HTR-8/SVneo (cell line): ENCODE measurements at places on chromosomes 11 and 22.
A peak's percentile ranks its signal among the peaks of the same experiment; 100 is the strongest.

DNA sequence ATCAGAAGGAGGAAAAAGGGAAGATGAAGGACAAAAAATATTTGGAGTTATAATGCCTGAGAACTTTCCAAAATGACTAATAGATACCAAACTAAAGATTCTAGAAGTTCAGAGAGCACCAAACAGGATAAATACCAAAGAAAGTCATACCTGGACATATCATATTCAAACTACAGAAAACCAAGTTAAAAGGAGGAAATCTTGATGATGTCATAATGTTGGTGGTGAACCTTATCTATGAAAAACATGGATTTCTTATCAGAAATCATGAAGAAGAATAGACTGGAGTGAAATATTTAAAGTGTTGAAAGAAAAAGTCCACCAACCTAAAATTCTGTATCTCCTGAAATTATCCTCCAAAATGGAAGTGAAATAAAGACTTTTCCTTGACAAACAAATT, 389.2 kb downstream of the JRKL start:
- DNase-seq = no peak

- DNase-seq = no peak
Observed at GRCh38 chr11:131666617-131667016, 296.2 kb downstream of the NTM start.

- no peak for DNase-seq
Observed at GRCh38 chr11:57287884-57288283, 36.9 kb downstream of the TNKS1BP1 start.

DNA sequence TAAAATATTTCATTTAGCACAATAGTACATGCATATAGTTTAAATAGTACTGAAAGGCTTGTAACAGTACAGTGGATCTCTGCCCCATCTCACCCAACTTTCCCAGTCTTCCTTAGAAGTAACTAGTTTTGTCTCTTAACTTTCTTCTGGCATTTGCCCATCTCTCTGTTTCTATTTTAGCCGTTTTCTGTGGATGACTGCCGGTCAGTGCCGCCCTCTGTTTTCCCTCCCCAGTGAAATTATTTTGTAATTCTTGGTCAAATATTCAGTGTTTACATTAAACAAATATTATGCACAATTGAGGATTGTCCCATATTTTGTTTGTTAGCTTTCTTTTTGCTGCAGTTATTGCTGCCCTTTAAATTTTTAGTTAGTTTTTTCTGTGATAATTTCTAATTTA, 8.3 kb downstream of the PDHX start:
- DNase-seq = no peak

GRCh38 chr11:6667733-6668374, 12.2 kb upstream of the DCHS1 start:
- no peak for DNase-seq

GRCh38 chr11:16440136-16440535, 83.8 kb upstream of the SOX6 start:
- no peak for DNase-seq

DNA sequence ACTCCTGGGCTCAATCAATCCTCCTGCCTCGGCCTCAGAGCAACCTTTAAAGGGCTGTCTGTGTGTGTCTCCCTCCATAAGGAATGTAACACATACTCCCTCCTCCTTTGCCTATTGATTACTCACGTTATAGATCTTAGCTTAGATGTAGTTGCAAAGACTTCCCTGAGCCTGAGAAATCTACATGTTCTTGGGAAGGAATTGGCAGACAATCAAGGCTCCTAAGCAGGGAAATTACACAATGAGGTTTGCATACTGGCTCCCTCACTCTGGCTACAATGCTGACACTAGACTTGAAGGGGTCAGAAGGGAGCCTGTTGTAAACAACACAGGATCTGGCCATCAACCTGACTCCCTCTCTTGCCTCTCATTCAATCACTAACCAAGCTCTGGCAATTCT, 5.2 kb upstream of the OLFML1 start:
- DNase-seq = no peak

GRCh38 chr11:65547446-65548125, 10.6 kb downstream of the LTBP3 start:
- no peak for DNase-seq

DNA sequence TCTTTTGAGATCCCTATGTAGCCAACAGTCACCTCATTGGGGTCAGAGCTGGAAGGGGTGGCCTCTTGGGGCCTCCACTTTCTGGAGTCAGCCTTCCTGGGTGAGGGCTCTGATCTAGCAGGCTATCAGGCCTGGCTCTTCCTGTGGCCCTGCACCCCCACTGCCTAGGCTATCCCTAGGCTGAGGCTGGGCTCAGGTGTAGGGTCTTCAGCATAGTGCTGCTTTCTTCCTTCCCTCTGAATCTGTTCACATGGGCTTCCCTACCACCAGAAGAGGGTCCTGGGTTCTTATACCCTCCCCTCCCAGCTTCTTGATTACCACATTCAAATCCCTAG, 456 bp upstream of the SPI1 start:
- DNase-seq = no peak

- no peak for DNase-seq
Observed at GRCh38 chr11:116107229-116107628, 603.0 kb upstream of the CADM1 start.

DNA sequence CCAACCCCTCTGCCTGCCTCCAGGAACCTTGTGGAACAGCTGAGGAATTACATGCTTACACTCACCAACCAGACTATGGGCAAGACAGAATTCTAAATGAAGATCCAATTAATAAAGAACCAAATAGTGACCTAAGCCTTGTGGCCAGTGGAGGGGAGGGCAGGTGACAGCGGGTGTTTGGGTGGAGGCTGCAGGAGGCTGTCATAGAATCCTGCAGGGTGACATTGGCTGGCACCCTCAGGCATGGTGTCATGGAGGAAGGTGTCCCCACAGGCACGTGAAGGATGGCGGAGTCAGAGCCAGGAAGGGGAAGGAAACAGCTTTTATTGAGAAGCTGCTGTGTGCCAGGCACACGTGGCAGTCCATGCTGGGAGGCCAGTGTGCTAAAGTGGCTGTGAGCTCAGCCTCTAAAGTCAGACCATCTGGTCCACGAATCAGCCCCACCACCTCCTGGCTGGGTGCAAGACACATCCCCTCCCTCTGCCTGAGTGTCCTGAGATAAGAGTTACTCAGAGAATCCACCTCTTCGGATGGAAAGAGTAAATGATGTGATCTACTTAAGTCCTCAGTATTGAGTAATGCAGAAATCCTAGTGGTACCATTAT, 8.7 kb downstream of the MYO18B start:
- DNase-seq = no peak

- no peak for DNase-seq
Observed at GRCh38 chr22:36424901-36425579, 37.3 kb upstream of the MYH9 start.

- no peak for DNase-seq
Observed at GRCh38 chr11:89608234-89608966, 101.7 kb upstream of the TRIM77 start.

GRCh38 chr11:45906096-45906682, 882 bp downstream of the FREY1 start:
- DNase-seq = no peak

- no peak for DNase-seq
Observed at GRCh38 chr11:5696210-5696609, 6.6 kb downstream of the TRIM22 start.

- DNase-seq = no peak
Observed at GRCh38 chr11:106858200-106858599, 160.1 kb downstream of the GUCY1A2 start.

DNA sequence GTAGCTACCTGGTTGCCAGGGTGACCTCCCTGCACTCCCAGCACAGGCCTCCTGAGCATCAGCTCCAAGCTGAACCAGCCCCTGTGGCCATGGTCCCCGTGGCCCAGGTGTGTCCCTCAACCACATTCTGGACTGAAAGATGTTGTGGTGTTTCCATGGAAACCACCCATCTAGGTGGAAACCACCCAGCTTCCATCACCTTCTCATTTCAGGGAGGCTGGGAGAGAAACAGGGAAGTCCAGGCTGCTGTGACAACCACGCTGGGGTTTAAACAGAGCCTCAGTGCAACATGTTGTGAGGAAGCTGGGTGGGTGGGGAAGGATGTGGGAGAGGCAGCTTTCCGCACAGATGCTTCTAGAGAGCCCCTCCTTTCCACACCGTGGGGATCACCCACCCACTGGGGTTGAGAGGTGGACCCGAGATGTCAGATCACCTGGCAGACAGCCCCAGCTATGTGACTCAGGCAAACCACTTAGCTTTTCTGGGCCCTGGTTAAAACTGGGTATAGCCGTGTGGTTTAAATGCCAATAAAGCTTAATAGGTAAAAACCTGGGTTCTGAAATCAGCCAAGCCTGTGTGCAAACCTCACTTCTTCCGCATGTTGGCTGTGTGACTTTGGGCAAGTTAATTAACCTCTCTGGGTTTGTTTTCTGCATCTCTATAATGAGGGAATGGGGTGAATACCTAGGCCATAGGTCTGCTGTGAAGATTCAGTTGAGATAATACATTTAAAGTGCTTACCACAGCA, 46.4 kb downstream of the CD82 start:
- no peak for DNase-seq

DNA sequence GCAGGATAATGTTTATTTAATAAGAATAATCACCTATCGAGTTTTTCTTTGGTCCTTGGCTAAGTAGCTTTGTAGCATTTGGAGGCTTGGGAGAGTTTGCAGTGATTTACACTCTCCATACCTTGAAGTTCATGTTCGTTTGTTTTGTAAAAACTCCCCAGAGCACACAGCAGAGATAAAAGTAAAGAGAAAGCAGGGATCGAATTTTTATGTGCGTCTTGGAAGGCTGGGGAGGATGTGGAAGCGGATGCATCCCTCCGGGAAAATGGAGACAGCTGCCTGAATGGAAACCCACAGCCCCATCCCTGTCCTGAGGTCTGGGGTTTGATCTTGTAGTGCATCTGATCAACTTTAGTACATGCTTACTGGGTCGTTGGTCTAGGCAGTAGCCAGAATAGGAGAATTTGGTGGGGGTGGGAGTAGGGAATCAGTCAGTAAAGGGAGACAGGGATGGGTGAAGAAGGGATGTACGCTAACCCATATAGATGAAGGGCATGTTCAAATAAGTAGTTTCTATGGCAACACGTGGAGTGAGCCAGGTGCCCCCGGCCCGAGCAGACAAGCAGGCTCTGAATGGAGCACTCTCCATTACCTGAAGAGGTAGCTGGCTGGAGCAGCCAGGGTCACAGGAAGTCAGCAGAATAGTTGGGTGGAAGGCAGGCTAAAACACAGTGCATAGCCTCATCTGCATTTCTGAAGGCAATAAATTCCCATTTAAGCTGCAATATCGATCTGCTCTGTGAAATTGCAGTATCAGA, 147.8 kb downstream of the COMMD9 start:
- no peak for DNase-seq

DNA sequence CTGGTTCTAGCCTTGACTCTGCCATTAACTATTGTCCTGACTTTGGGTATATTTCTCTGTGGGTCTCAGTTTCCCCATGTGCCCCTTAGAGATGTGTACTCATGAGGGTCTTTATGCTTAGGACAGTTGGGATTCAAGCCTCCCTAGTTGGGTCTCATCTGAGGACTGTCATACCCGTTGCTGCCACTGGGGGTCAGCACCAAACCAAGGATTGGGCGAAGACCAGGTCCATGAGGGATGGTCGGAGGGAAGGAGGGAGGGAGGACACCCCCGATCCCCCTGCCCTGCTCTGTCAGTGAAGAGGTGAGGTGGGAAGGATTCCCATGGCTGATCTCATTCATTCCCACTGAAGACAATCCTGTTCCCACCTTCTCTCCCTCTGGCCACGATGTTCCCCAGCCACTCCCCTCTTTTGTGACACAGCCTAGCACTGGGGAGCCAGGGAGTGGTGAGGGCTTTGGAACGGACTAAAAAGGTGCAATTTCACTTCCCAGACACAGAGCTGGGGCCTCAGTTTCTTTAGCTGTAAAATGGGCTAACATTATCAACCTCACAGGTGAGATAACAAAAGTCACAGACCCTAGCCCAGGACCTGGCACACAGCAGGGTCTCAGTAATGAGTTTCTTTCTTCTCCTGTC, 12.4 kb upstream of the KLHL35 start:
- peak; percentile 83 for DNase-seq

DNA sequence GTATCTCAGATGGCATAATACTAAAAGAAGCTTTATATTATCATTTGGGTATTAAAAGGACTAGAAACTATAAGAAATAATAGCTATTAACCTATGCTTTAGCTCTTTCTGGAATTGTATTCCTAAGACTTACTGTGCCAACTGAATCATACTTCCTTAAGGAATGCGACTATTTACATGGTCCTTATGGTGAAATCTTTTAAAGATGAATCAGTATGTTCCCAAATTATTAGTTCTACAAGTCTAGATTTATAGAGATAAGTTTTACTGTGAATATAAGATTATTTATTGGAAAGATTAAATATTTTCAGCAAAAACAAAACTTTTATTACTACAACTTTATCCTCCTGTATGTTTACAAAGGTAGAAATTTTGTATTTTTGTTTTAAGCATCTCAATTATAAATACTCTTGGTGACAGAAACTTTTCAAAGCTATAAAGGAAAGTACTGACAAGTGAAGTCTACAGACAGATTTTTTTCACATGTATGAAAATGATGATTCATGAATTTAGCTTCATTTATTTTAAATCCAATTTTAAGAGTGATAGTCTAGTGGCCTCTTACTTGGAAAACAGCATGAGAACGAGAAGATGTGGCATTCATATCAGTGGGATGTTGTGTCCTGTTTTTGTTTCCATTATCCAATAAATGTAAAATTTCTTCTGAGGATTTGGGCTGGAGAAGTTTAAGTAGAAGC, 17.8 kb downstream of the KIF18A start:
- peak; percentile 7 for DNase-seq

- no peak for DNase-seq
Observed at GRCh38 chr11:58787903-58788302, 56.2 kb upstream of the GLYAT start.

DNA sequence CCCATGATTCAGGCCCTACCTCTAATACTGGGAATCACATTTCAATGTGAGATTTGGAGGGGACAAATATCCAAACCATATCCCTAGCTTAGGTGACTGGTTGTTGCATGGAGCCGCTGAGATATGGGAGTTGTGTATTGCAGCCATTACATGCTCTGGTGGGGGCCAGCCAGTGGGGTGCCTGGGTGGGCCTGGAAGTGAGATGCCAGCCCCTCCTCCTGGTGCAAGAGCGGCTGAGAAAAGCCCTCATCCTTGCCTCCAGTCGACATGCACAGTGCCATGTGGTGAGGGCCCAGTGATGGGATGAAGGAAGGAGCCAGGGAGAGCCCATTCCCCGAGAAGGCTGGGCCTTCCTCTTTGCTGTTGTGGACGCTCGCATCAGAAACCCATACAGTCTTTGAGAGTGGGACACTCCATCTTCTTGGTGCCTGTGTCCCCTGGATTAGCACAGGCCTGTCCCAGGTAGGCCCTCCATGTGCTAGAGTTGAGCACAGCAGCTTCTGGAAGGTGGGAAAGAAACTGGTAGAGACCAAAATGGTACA, 1043.0 kb downstream of the TBC1D22A start:
- DNase-seq = no peak

DNA sequence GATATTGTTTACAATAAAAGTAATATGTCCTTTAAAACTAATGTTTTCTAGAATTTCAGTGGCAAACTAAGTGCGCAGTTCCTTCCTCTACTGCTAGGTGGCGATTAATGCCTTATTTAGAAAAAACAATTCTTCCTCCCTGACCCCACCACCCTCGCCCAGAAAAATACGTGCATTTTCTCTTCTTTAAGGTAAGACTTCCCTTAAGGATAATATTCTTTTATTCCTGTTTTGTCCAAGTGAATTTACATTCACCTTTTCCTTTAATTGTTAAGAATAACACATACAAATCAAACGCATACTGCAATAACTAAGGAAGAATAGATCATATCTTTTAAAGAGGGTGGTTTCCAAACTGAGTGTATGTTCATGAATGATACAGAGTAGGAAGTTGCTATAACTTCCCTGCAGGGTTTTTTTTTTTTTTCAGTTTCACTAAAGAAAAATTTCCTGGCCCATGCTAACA, 17.0 kb upstream of the PSMA1 start:
- DNase-seq = peak; percentile 36
